ENCODE measurements at places on chromosomes 2 and 18.

DNA sequence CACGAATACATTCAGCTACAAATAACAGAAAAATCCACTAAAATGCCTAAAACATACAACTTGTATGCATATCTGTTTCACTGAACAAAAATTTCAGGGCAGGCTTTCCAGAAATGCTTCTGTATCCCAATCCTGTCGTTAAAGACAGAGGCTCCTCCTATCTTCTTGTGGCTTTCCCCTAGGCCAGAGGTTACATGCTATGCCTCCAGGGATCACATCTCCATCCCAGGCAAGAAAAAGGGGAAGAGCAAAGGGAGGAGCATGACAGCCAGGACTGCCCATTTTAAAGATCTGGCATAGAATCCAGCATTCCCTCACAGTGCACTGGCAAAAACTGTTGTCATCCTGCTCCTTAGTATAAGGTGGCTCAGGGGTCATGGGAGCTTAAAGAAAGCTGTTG is 268.7 kb upstream of the SETBP1 start:
- DNase-seq = no peak

DNA sequence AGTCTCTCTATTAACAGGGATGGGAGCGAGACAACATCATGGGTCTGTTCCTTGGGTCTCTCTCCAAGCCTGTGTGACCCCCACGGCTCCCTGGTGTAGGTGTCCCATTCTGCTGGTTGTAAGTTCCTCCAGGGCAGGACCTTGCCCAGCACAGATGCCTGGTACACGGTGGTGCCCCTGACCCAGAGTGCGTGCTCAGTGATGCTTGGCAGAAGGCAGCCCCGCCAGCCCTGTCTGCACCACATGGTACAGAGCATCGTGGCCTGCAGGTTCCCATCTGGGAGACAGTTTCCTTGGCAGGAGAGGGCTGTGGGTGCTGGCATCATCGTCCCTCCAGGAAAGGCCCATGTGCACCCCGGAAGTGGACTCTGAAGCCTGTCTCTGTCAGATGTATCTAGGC is 249.0 kb downstream of the KLHL29 start:
- DNase-seq = no peak

DNA sequence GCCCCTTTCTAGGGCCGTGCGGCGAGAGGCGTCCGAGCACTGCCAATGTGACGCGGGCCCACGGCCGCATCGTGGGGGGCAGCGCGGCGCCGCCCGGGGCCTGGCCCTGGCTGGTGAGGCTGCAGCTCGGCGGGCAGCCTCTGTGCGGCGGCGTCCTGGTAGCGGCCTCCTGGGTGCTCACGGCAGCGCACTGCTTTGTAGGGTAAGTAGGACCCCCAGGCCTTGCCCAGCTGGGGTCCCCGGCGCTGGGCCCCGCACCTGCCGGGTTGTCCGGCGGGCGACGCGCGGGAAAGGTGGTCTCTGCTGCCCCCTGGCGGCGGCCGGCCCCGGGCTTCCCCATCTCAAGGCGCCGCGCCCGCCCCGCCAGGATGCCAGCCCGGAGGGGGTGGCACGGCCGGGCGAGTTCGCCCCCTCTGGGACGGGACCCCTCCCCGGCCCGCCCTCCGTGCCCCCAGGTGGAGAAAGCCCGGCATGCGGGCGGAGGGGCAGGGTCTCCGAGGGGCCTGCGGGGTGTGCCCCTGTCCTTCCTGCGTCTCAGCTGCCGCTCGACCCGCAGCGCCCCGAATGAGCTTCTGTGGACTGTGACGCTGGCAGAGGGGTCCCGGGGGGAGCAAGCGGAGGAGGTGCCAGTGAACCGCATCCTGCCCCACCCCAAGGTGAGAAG is 1.9 kb downstream of the PRSS56 start:
- DNase-seq = no peak

DNA sequence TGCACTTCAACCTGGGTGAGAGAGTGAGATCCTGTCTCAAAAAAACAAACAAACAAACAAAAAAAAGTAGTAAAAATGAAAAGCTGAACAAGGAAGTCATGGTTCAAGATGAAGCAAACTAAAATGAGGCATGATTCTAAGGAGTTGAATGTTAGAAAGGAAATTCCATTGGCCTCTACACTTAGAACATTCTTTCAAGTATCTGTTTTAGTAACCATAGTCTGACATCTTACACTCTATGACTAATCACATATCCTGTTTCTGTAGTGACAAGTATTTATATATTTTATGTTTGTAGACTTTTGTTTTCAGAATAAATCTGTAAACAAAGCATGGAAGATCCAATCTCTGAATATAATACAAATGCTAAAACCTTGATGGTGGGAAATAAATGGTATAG is 164.1 kb downstream of the KIAA1328 start:
- DNase-seq = no peak

GRCh38 chr2:157782057-157782845 is 93.9 kb downstream of the ACVR1 start:
- DNase-seq = no peak

DNA sequence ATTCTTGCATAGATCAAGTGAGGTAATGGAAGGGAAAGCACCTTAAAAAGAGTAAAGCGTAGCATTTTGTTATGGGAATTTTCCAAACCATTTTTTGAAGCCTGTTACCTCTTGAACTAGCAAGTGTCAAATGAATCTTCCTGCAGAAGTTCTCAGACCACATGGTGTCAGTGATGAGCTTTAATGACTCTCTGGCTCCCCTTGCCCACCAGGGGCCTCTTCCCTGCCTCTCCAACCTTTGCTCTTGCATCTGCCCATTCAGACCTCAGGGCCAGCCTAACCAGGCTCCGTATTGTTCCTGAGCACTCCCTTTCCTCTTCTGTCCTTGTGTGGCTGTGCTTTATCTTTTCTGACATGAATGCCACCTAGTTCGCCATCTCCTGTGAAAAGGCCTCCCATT is 155.9 kb downstream of the DIS3L2 start:
- no peak for DNase-seq

DNA sequence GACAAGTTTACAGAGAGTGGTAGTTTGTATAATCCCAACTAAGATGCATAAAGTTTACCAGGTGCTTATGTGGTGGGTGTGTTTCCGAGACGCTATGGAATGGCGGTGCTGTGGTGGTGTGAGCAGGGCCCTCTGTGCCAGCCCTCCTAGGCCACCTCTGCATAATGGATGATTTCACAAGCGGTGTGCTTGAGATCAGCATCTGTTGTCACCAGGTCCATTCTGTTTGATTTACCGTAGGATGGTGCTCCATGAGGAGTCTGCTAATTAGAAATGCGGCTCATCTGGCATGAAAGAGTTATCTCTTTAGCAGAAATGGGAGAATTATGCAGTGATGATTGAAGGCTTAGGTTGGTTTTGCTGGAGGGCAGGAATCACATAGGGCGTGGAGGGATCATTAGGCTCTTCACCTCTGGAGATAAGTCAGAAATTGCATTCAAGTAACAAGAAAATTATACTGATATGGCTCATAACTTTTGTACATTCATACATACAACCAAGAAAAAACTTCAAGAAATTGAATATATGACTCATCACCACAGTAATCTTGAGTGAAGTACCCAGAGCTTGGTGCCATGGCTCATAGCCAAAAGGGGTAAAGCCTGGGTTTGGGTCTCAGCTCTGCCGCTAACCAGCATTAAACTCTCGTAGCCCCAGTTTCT is 41.4 kb downstream of the CRIM1 start:
- DNase-seq = no peak

DNA sequence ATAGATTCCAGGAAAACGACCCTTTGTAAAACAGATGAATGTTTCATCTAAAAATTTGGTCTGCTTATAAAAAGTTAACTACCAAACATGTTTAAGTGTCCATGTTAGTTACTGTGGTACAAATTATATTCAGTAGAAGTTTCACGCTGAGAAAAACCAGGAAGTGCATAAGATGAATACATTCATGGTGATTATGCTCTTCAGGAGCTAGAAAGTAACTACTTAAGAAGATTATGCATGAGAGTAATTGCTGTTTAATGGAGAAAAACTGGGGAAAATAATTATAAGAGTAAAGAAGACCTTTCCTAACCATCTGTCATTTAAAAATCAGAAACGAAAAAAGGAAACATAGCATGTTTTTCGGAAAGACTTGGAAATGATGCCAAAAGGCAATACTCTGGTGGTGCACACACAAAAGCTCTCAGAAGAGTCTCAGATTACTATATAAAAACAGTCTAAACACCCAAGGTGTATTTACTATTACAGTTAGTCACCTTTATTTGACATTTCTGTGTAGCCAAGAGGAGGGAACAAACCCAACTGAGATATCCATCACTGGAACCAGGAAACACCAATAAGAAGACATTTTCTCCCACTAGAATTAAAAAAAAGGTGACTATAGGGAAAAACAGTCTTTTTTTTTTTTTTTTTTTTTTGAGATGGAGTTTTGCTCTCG is 38.8 kb upstream of the METTL21A start:
- no peak for DNase-seq

DNA sequence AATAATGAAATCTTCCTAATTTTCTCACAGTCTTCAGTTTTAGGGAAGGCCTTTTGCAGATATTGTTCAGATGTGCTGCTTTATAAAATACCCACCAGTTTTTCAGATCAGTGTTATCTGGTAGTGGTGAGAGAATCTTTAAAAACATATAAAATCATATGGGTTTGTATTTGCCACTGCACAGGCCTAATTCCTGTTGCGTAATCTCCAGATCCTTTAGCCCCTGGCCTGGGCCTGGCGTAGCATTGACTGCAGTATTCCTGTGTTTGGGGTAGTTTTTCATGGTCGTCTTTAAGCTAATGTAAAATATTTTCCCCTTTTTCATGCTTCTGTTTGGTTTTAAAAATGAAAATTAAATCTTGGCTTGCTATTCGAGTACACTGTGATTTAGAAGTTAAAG is 43.2 kb downstream of the TSHZ1 start:
- no peak for DNase-seq

DNA sequence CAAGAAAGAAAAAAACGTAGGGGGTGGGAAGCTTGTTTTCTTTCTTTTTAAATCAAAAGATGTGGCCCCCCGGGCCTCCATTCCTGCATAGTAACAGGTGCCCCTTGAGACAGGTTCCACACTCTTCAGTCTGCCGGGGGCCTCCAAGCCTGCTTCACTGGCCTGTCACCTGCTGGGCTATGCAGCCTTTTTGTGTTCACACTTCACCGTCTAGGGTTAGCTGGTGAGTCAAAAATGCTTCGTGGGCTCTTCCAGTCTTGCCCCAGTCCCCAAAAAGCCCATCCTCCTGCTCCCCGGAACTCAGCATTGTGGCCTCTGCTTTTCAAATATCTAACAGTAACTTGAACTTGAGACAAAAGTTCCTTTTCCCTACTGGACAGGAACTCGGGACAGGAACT is 67.9 kb downstream of the POLR1A start:
- DNase-seq = peak; percentile 50

DNA sequence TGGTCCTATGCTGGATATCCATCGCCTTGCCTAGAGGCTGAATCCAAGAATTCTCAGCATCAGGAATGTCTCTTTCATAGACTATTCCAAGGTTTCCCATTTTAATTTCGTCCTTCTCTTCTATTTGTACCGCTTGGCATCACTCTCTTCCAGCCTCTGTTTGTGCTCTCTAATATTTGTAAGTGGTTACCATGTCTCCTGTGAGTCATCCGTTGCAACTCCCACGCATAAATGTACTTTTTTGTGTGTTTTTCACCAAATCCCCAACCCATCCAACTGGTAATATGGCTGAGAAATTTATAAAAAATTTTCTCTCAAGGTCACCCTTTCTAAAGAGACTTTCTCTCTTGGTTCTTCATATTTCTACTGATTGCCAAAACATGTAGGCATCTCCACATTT is 21.8 kb downstream of the COLEC12 start:
- DNase-seq = peak; percentile 46

DNA sequence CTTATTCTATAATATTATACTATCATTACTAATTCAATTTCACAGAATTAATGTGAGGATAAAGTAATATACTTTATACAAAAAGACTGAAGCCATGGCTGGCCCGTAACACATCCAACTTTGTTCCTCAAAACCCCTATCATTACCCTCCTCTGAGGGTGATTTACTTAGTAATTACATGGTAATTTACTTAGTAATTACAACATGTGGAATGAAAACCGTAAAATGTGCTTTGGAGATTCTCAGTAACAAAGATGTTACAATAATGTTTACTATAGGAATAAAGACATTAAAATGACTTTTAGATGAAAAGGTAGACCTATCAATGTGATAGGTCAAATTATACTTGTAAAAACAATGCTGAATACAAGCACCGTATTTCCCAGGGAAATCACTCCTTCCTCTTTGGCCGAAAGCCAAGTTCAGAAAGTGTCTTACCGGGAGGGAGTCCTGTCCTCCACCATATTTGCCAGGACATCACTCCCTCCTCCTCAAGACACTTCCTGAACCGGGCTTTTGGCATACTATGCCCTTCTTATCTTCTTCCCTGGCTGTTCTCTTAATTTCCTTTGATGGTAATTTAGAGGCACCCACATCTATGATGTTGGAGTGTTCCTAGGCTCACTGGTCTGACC is 1047.8 kb downstream of the SOCS6 start:
- no peak for DNase-seq

- DNase-seq = no peak
Observed at GRCh38 chr2:74528600-74529356, 728 bp downstream of the AUP1 start.

GRCh38 chr2:190094316-190094871 is 31.9 kb upstream of the MSTN start:
- DNase-seq = no peak

DNA sequence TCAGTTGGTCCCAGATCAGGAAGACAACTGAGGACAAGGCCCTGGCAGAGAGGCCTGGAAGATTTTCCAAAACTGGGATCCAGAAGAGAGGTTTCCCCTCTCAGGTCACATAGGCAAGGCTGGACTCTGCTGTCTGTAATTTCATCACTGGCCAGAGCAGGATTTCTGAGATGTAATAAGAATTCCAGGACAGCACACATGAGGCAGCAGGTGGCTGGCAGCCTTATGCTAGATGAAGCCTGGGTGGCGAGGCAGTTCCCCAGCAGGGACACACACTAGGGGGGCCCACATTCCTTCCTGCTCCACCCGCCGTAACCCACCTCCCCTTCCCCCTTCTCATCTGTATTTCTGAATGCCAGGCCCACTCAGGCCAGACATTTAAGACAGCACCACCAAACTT is 98.6 kb downstream of the HNRNPLL start:
- DNase-seq = no peak

- DNase-seq = no peak
Observed at GRCh38 chr2:45382744-45383143, 228.3 kb downstream of the SRBD1 start.

- no peak for DNase-seq
Observed at GRCh38 chr2:69744456-69744855, 2.5 kb downstream of the ANXA4 start.
